ENCODE measurements at places on chromosomes 2 and 18.

DNA sequence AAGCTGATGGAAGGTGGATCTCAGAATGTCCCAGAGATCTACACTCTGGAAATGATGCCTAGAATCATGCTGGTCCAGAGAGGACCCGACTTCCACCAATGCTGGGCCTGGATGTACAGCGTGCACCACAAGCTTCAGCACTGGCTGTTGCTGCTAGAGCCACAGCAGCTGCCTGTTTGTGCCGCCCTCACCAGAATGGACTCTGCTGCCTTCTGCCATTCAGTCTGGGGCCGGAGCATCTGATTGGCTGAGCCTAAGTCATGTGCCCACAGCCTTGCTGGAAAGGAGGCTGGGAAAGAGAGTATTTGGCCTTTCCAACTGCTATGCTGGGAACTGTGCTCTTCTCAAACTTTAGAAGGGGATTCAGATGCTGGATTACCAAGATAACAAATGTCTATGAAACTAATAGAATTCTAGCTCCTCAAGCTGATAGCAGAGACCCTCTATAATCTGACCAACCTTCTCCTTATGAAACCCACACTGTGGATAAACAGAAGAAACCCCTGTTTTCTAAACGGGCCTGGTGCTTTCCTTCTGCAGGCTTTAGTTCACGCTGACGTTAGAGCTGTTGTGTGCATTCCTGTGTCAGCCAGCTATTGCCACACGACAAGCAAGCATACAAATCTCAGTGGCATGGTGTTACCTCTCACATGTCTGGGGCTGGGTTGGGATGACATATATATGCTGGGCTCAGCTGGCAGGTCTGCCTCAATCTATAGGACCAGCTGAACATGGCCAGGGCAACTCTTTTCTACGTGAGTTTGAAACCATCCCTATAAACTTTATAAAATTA is 4.1 kb upstream of the LOXHD1 start:
- DNase-seq: no peak

- DNase-seq: no peak
These were observed 9.0 kb downstream of the RELCH start for GRCh38 chr18:62196079-62196478.

GRCh38 chr2:62800618-62801017 is 95.1 kb downstream of the EHBP1 start:
- no peak for DNase-seq

DNA sequence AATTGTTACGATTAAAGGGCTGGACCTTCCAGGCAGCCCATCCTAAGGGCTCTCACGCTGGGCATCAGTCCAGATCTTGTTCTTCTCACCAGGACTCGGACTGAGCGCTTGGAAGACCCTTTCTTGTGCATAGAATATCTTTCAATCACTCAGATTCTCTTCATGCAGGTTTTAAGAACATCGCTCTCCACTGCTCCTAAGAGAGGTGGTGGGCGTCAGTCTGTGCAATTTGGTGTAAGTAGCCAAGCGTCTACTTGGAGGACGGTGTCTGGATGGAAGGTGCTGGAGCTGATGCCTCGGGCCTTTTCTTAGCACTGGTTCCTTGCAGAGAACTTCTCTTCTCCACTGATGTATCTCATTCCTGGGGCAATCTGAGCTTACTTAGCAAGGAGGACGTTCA is 68.7 kb downstream of the ASB1 start:
- DNase-seq: no peak

- DNase-seq: no peak
These were observed 239.3 kb downstream of the ERBB4 start for GRCh38 chr2:212299333-212299732.

DNA sequence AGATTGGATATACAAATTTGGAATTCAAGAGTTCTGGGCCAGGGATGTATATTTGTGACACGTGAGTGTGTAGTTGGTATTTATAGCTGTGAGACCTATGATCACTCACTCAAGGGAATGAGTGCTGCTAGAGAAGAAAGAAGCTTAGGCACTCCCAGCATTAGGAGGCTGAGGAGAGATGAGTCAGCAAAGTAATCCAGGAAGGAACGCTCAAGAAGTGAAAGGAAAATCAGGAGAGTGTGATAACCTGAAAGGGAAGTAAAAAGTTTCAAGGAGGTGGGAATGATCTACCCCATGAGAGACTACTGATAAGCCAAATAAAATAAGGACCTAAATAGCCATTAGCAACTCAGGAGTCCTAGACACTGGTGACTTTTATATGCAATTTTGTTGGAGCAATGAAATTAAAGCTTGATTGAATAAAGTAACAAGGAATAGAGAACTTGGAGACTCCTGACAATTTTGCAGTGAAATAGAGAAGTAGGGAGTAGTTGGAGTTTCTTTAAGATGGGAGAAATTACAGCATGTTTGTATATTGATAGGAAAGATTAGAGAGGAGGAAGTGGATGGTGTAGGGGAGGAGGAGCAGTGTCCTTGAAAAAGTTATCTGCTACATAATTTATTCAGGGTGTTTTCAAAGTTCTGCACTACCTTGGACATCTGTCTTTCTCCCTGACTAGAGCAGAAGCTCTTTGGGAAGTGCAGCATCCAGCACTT is 89.9 kb downstream of the UBE2E3 start:
- no peak for DNase-seq

- DNase-seq: peak; percentile 87
These were observed 42.6 kb upstream of the EDAR start for GRCh38 chr2:109031476-109032228.

DNA sequence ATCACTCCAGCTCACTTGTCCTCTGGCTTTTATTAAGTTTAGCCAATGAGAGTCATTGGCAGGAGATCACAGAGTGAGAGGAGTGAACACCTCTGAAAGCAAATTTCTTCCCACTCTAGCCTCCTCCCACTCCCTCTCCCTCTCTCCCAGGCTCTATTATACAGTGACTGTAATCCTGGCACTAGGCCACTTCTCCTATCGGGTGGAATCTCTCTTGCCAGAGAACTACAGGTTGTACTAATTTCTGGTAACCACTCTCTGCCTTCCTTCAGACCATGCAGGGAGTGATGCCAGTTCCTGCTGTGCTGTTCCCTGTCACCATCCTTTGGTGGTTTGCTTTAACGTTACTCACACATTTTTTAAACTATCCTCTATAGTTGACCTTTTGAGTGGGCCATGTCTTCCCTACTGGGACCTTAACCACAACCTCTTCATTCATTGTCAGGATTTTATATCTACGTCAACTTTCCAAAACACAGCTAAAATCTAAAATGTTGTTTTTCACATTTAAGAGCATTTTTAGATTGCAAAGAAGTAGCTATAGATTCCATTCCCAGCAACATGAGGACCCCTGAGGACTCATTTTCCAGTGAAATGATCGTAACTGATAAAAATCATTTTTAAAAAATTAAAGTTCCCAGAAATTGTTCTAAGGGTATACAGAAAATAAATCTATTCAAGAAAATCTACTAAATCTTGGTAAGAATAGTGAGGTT is 217.1 kb downstream of the MREG start:
- DNase-seq: no peak

GRCh38 chr2:197821550-197822289 is 17.3 kb downstream of the PLCL1 start:
- DNase-seq: no peak

DNA sequence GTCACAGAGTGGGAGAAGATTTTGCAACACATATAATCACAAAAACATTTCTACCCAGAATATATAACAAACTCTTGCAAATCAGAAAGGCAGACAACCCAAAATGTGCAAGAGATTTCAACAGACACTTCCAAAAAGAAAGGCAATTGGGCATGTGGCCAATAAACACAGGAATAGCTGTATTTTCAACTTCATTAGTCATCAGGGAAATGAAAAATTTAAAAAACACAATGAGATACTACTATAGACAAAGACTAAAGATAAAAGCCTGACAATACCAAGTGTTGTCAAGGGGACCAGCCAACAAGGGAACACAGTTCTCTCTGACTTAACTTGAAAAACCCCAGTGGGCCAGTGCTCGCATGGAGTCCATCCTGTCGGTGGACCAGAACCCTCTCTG is 40.5 kb downstream of the MTHFD2 start:
- DNase-seq: no peak

- DNase-seq: no peak
These were observed 33.0 kb upstream of the PPP1R1C start for GRCh38 chr2:181952404-181953226.

GRCh38 chr2:166491461-166491860 is 2.6 kb downstream of the SCN7A start:
- no peak for DNase-seq

GRCh38 chr2:165281387-165281786 is 42.2 kb downstream of the SCN2A start:
- no peak for DNase-seq

- no peak for DNase-seq
These were observed 134.4 kb downstream of the ACTR3 start for GRCh38 chr2:114024326-114024725.

DNA sequence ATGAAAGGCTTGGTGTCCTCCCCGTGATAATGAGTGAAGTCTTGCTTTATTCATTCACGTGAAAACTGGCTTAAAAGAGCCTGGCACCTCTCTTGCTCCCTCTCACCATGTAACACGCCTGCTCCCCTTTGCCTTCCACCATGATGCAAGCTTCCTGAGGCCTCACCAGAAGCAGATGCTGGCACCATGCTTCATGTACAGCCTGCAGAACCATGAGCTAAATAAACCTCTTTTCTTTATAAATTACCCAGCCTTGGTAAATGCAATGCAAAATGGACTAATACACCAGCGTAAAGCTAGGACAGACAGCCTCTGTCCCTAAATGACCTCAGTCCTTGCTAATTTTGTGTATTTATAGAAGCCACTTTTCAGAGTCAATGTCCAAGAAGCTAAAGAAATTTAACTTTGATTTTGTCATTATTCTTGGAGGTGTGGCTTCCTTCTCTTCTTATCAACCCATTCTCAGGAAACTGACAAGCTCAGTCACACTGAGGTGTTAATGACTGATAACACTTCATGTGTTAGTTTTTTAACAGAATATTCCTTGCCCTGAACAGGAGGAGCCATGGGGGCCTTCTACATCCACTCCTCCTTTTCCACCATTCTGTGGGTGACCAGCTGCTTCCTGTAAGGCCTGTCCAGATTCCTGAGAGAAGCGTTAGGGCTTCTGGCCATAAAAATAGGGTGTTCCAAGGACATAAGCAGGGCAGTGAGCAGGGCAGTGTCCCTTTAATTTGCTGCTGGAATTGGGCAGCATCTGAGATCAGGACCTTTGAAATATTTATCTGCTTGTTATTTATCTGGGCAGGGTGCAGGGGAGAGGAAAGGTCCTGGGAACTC is 38.0 kb upstream of the EPAS1 start:
- no peak for DNase-seq

- no peak for DNase-seq
These were observed 86.5 kb upstream of the TTC39C start for GRCh38 chr18:23927821-23928746.

GRCh38 chr2:196170606-196171247 is 651 bp downstream of the STK17B start:
- DNase-seq: peak; percentile 62

DNA sequence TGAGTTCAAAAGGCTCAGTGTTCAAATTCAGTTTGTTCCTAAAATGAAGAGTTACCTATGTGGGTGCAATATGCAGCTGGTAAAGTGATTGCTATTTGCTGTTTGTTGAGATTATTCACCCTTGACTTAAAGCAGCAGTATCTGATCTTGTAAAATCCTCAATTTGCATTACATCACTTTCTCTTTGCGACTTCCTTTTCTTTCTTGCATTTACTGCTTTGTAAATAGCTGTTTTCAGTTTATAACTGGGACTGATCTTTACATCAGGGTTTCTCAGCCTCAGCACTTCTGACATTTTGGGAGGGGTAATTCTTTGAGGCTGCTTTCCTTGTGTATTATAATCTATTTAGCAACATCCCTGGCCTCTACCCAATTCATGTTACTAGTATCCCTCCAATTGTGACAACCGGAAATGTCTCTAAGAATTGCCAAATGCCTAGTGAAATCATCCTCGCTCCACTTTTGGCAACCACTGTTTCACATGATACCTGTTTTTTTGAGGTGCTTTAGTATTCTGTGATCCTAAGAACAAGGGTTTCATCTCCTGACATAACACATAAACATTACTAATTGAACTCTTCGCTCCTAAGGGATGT is 12.1 kb upstream of the ERCC3 start:
- DNase-seq: no peak

- no peak for DNase-seq
These were observed 133.2 kb upstream of the ID2 start for GRCh38 chr2:8548619-8549150.

DNA sequence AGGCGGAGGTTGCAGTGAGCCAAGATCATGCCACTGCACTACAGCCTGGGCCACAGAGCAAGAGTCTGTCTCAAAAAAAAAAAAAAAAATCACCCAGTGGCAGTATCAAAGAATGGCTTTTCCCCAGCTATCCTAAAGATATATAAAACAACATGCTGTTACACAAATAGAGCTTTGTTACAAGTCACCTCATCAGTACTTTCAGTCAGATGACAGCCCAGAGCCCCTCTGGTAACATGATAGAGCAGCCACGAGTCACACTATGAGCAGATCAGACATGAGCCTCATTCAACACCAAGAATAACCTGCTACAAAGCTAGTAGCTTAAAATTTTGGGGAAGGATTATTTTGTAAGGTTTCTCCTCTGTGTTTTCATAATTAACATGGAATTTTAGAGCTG is 25.2 kb downstream of the PDE11A start:
- no peak for DNase-seq

DNA sequence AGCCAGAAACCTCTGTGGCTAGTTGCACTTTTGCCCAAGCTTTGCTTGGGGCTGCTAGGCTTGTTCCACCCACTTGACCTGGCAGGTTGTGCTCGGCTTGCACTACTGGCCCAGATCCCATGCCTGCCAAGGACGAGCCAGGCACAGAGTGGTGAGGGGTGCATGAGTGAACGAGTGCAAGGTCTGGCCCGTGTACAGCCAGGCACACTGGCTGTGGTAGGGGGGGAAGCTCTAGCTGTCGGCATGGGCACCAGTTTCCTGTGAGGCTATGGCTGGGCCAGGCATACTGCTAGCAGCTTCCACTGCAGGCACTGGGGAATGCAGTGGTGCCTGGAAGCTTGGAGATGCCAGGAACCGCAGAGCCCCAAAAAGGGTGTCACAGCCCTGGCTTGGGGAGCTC is 210.4 kb downstream of the AKAIN1 start:
- DNase-seq: no peak

DNA sequence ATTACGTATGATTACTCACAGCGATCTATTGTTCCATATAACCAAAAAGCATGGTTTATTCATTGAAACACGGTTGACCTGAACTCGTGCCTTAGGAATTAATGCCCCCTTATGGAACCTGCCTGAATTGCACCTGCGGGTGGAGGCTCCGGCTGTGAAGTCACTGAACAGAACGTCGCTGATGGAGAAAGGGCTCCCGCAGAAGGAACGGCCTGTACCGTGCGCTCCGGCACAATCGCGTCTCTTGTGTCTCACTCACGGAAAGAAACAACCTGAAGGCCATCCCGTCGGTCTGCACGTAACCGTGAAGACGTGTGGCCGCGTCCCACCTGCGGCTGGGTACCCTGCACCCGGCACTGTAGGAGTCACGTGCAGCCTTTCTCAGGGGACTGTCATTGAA is 133.1 kb downstream of the NFATC1 start:
- DNase-seq: peak; percentile 84

- DNase-seq: no peak
These were observed 244.3 kb upstream of the APCDD1 start for GRCh38 chr18:10210057-10210633.

- peak; percentile 59 for DNase-seq
These were observed 33.4 kb upstream of the VPS54 start for GRCh38 chr2:64052463-64053241.

GRCh38 chr18:32439241-32439640 is 31.4 kb downstream of the GAREM1 start:
- DNase-seq: no peak

GRCh38 chr2:183049420-183049819 is 11.2 kb upstream of the NCKAP1 start:
- DNase-seq: no peak
